Fibroblast of lung (primary cell): ENCODE measurements at places on chromosomes 3 and 15. TPM values are rescaled to one million over a fixed set of nuclear protein-coding genes. Genes with fewer than 3 reads are reported as not detected.

CYP11A1 gene
- total RNA-seq, result 0.33 and 0.51 TPM in 2 replicates

WDR53 gene
- 8.3 and 9.0 TPM in 2 replicates for total RNA-seq

MST1R gene
- total RNA-seq, result 1.5 and 3.0 TPM in 2 replicates

SMAD6 gene
- 8.7 and 8.9 TPM in 2 replicates for total RNA-seq

OR5H15 gene
- not detected in 2 replicates for total RNA-seq

POTEB2 gene
- not detected in 2 replicates for total RNA-seq

CHST2 gene
- 2.6 and 3.9 TPM in 2 replicates for total RNA-seq

RTP3 gene
- not detected in 2 replicates for total RNA-seq
